ENCODE measurements at places on chromosomes 4 and X.

DNA sequence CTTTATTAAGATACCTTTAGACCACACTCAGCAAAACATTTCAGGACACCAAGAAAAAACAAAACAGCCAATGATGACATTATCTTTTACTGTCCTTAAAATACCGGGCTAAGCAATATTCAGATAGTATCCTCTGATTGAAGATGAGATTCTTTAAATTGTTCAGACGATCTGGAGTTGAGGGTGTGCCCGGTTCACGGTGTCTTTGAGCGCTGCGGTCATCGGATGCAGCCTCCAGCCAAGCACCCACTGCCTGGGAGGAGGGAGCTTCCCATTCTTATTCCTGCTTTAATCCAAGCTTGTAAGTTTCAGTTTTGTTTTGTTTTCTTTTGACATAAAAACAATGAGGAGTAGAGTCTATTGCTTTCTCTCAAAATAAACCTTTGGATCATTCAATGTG lies 14.1 kb downstream of the FAM149A start:
- no peak for DNase-seq

DNA sequence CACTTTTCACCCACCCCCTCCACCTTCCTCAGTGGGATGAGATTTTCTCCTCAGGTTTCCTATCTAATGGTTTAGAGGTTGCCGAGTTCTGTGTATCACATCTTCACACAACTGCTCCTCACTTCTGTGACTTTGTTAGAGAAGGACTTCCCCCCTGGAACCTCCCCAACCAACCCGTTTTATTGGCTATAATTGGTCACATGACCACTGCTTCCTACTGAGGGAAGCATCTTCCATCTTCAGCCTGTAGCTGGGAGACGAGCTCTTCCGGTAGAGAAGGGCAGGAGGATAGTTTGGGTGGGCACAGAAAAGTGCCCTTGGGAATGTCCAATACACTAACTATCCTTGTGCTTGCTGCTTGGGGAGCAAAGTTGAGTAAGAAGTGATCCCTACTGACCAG lies 90.5 kb downstream of the STK32B start:
- DNase-seq: no peak

- no peak for DNase-seq
Measured at GRCh38 chr4:158411269-158411668, 110.4 kb upstream of the RXFP1 start.

GRCh38 chr4:189533603-189534002 lies 407.1 kb upstream of the FRG1 start:
- DNase-seq: no peak

- DNase-seq: no peak
Measured at GRCh38 chr4:19711871-19712270, 539.8 kb upstream of the SLIT2 start.

DNA sequence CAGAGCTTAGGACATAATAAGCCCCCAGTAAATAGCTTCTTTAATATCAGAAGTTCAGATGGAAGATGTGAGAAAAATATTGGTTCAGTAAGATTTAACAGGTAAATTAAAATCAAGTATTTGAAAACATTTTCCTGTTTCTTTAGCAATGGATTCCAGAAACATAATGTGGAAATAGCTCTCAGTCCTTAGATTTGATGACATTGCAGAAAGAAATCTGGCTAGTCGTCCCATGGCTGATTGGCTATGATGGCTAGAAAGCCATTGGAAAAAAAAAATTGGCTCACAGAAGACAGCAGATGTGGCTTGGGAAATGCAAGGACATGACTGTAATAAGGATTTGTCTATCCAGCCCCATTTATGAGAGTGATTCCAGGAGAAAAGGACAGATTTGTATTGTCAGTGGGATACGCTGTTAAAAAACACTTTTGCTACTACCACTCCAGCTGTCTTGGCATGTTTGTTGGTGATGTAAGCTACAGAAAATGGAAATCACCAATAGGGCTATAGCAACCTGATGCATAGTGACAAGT lies 78.3 kb downstream of the AR start:
- DNase-seq: no peak

GRCh38 chr4:123896446-123897071 lies 500.0 kb downstream of the SPRY1 start:
- no peak for DNase-seq
